Pancreas (tissue), 10 donors: ENCODE measurements at places on chromosomes 1 and 21. TPM values are rescaled to one million over a fixed set of nuclear protein-coding genes. Genes with fewer than 3 reads are reported as not detected.

Gene AADACL3
- total RNA-seq = not detected

Gene RIT1
- total RNA-seq = 13.6 TPM

Gene LIN28A
- total RNA-seq = not detected

Gene VCAM1
- total RNA-seq = 12.4 TPM

Gene TSACC
- total RNA-seq = not detected

Gene GJC2
- total RNA-seq = 0.34 TPM

Gene ADAM30
- not detected for total RNA-seq

Gene FNBP1L
- 16.7 TPM for total RNA-seq

Gene TAS1R3
- total RNA-seq = 0.06 TPM

Gene FCRL1
- not detected for total RNA-seq

Gene TRIM17
- total RNA-seq = 0.23 TPM

Gene TNFRSF1B
- 4.7 TPM for total RNA-seq

Gene GPR37L1
- total RNA-seq = 0.04 TPM

Gene NPPB
- not detected for total RNA-seq

Gene SPATA1
- total RNA-seq = 0.16 TPM

Gene MANEAL
- 6.3 TPM for total RNA-seq

Gene DNALI1
- total RNA-seq = 16.3 TPM

Gene CDC42BPA
- total RNA-seq = 17.5 TPM

Gene PTCH2
- total RNA-seq = 0.40 TPM

Gene OR2L2
- total RNA-seq = not detected

Gene SYF2
- total RNA-seq = 20.5 TPM

Gene UBQLN4
- total RNA-seq = 14.1 TPM

Gene SGIP1
- 1.3 TPM for total RNA-seq

Gene FCRLA
- not detected for total RNA-seq

Gene WDR64
- total RNA-seq = not detected

Gene ALX3
- total RNA-seq = not detected

Gene SPRR1A
- not detected for total RNA-seq

Gene SERTAD4
- 0.19 TPM for total RNA-seq

Gene HMGCL
- total RNA-seq = 26.0 TPM

Gene LCE1F
- total RNA-seq = not detected

Gene DCDC2B
- not detected for total RNA-seq

Gene OR10R2
- not detected for total RNA-seq

Gene BCL2L15
- total RNA-seq = 21.8 TPM

Gene PLA2G2A
- total RNA-seq = 11.0 TPM

Gene SLC30A7
- total RNA-seq = 11.1 TPM

Gene LEPROT
- 39.8 TPM for total RNA-seq

Gene WNT4
- 2.4 TPM for total RNA-seq

Gene SLC2A5
- 1.3 TPM for total RNA-seq

Gene ICOSLG
- 0.79 TPM for total RNA-seq

Gene CA6
- not detected for total RNA-seq

Gene S100A2
- total RNA-seq = 0.73 TPM

Gene CLEC20A
- total RNA-seq = not detected

Gene ZNF593OS
- total RNA-seq = not detected

Gene SASS6
- 1.2 TPM for total RNA-seq

Gene NTMT2
- not detected for total RNA-seq

Gene FGR
- total RNA-seq = 6.8 TPM
